ENCODE measurements at places on chromosomes 5 and 9. TPM values are rescaled to one million over a fixed set of nuclear protein-coding genes. Genes with fewer than 3 reads are reported as not detected.
A peak's percentile ranks its signal among the peaks of the same experiment; 100 is the strongest.

- no peak for DNase-seq
Observed at GRCh38 chr5:164741376-164741775, 1236.0 kb downstream of the MAT2B start.

GRCh38 chr5:120139039-120139438, 325.1 kb upstream of the PRR16 start:
- peak; percentile 89 for DNase-seq

The STKLD1 gene
- polyA plus RNA-seq, result 6.1 TPM

DNA sequence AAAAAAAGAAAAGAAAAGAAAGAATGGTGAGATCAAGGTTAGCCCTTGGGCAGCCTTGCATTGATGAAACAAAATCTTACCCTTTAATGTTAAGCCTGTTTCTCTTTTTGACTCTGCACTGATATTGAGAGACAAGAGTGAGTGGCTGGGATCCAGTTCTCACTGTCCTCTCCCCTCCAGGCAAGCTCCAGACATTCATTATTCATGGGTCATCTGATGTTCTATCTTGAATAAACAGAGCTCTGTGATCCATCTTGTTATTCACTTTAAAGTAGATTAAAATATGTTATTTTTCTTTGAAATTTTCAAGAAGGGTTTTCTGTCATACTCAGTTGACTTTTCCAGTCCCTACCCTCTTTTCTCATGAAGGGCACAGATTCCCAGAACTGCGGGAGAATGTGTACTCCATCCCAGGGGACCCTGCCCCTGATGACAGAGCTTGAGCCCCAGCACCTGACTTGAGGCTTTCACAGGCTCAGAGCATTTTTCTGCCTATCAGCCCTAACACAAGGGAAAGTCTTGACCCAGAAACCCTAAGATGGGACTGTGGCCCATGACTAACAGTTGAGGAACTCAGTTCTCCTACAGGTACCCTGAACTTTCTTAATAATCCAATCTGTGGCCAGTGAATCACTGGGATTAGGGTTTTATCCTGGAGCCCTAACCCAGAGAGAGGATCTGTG, 24.1 kb downstream of the ACTL7B start:
- no peak for DNase-seq

All from left lung (tissue), 14 donors.